ENCODE measurements at places on chromosomes 7 and 10.

DNA sequence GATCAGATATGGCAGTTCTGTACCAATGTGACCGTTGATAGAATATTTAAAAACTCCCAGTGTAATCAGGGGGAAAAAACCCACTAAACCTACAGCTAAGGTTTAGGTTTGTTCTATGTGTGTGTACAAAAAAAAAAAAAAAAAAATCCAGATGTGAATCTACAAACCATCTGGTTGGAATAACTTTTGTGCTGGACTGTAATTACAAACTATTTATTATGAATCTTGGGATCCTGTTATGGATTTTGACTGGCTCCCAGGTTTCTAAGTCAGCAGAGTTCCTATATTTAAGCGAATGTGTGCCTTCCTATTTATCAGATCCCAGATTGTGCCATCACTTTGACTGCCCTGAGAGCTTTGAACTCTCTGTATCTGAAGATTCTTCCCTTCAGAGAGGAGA is 29.1 kb downstream of the BMPER start:
- DNase-seq: no peak

DNA sequence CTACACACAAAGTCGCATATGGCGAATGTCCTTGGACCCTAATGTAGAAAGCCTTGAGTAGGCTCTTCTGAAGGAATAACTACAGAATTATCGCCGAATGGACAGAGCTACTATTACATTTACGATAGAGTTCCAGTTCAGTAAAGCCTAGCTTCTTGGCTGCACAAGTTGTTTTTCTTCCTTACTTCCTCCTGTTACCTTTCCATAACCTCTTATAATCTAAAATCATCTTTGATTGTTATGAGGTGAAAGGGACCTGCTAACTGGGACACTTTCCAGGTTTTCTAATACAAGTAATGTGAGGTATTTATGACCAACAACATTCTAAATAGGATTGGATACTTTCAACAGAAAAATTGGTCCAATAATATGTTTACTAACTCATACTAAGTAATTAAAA is 31.2 kb downstream of the MACC1 start:
- no peak for DNase-seq

DNA sequence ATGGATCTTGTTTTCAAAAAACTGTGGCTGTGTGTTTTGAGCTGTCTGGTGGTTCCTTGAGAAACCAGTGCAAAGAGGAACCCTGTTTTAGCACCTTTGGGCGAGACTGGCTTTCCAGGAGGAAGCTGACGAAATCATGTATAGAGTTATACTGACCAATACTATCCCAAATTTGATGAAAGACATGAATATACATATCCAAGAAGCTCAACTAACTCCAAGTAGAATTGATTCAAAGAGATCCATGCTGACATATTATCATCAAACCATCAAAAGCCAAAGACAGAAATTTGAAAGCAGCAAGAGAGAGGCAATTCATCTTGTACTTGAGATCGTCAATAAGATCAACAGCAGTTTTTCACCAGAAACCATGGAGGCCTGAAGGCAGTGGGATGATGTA is 610.7 kb downstream of the DNAJB6 start:
- DNase-seq: no peak

GRCh38 chr7:50791363-50791937 is 8.8 kb upstream of the GRB10 start:
- DNase-seq: no peak

GRCh38 chr10:18142151-18142550 is 1.9 kb downstream of the CACNB2 start:
- no peak for DNase-seq

- no peak for DNase-seq
These were observed 545.3 kb upstream of the VSTM2A start for GRCh38 chr7:53996876-53997275.

DNA sequence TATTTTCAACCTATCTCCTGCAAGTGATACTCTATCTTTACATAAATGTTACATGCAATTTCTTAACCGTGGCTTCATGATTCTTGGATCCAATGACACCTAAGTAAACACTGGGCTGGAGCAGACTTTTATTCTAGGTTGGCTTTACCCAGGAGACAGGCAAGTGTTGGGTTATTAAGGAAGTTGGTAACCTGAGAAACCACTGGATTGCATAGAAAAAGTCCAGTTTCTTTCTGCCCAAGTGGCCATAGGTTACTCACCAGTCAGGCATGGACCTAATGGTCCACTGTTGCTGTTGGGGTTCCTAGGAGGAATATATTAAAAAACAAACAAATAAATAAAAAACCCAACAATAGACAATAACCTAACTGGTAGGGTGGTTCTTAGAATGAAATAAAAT is 112.8 kb downstream of the SEMA3D start:
- no peak for DNase-seq

- DNase-seq: no peak
These were observed 182.6 kb upstream of the CXCL12 start for GRCh38 chr10:44567471-44567870.

DNA sequence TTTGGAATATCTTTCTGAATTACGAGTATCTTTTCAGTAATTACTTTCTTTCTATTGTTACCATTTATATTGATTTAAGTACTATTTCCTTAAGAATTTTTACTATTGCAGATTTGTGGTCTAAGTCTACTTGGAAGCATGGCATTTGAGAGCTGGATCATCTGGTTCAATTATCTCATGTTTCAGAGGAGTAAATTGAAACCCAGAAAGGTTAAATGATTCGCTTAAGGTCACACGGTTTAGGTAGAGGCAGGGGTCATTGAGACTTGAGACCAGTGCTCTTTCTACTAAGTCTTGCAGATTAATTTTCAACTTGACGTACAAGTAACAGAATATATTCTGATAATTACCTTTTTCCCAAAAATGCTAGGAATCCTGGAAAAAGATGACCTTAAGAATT is 109.2 kb upstream of the GLCCI1 start:
- DNase-seq: no peak

DNA sequence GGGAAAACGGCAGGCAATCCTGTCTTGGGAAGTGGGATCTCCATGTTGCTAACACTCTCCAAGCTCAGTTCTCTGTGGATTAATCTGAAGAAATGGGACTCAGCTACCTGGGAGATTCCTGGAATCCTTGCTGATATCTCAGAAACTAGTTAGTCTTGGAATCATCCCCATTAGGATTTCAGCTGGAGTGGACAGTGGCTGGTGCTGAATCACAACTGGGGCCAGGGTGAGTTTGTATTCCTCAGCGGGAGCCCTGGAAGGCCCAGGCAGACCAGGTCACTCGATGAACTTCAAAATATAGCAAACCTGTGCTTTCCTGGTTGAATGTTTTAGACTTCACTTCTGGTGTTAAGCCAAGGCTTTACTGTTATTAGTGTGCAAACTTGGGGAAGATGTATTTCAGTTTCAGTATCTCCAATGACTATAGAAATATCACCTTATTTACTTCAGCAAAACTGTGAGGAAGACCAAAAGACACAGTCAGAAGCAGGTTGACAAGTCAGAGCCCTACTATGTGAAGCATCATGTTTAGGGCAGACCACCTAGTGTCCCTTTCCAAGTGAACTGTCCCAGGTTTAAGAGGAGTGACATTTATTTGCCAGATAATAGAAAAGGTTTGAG is 126.1 kb downstream of the AOAH start:
- no peak for DNase-seq

DNA sequence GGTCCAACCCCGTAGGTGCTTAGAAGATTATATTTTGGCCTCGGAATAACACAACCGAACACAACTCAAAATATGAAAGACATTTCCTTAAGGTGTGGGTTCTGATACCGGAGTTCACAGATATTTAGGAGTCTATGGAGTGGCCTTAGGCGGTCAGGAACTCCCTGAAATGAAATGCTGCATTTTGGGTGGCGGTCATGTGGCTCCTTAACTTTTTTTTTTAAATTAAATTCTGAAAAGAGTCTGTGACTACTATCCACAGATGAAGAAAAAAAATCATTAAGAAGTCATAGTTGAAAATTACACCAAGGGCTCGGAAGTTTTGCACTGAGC is 290.9 kb upstream of the NFE2L3 start:
- DNase-seq: no peak

- no peak for DNase-seq
These were observed 28.7 kb upstream of the ARHGAP22 start for GRCh38 chr10:48633381-48634197.

DNA sequence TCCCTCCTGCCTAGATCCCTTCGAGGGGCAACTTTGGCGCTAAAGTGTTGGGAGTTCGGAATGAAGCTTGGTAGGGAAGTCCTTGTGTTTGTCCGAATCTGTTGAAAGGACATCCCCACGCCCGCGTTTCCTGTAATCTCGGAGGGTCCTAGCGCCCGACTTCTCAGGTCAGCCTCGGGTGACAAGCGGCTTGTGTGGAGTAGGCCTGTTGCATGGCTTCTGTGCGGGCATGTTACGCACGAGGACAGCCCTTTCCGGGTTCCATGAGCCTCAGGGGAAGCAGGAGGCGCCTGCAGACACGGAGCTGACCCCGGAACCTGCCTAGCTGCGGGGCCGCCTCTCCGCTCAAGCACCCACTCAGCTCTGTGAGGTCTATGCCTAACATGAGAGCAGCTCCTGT is 28.4 kb upstream of the AP5Z1 start:
- DNase-seq: no peak

- DNase-seq: no peak
These were observed 93.5 kb upstream of the SLC25A13 start for GRCh38 chr7:96415293-96415940.

DNA sequence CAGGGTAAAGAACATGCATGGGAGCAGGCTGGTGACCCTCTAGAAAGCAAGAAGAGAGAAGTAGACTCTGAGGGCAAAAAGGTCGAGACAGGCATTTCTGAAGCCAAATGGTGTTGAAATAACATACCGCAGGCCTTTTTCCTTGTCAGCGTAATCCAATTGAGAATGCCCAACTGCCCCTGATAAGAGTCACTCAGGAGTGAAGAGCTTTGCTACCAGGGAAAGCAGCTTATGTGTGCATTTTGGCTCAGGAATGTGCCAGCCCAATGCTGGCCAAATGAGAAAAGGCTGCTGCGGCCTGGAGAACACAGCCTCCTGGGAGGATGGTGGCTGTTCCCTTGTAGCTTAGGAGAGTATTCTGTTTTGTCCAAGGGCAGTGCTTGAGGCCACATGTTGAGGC is 61.4 kb upstream of the NFKB2 start:
- no peak for DNase-seq

DNA sequence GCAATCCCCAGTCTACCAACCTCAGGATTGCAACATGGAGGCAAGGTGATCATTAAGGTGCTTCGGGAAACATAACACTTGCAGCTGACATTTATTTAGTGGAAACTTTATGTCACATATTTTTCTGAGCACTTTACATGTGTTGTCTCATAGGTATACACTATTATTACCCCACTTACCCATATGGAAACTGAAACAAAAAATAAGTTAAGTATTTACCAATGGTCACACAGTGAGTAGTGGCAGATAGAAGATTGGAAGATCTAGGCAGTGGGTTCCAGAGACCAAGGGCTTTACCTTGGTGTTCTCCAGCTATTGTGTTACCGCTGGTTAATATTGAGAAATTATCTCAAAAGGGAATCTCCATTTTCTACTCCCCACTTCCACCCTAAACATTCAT is 1279.1 kb upstream of the SORCS1 start:
- no peak for DNase-seq

- no peak for DNase-seq
These were observed 292.6 kb downstream of the PARD3 start for GRCh38 chr10:34522546-34522945.

GRCh38 chr7:38934536-38934935 is 25.5 kb upstream of the VPS41 start:
- DNase-seq: no peak
